T-cell (primary cell): ENCODE measurements at places on chromosomes 6 and 20.
A peak's percentile ranks its signal among the peaks of the same experiment; 100 is the strongest.

GRCh38 chr6:119856136-119856535 is 506.6 kb upstream of the MAN1A1 start:
- H3K27ac ChIP-seq: no peak overlapping the region
- no peaks in the 10 kb centered on the region for H3K36me3 ChIP-seq
- no peaks in the 10 kb centered on the region for H3K4me1 ChIP-seq
- peak overlapping the region; percentile 20 for H3K4me3 ChIP-seq

- H3K4me1 ChIP-seq: no peaks in the 10 kb centered on the region
- H3K36me3 ChIP-seq: no peaks in the 10 kb centered on the region
- no peak overlapping the region for H3K27ac ChIP-seq
- no peak for DNase-seq
- H3K4me3 ChIP-seq: no peak overlapping the region
- H3K27me3 ChIP-seq: no peaks in the 10 kb centered on the region
Observed at GRCh38 chr6:103826209-103826608, 1033.5 kb downstream of the HACE1 start.

- no peaks in the 10 kb centered on the region for H3K4me1 ChIP-seq
- no peaks in the 10 kb centered on the region for H3K36me3 ChIP-seq
- H3K27me3 ChIP-seq: no peaks in the 10 kb centered on the region
- DNase-seq: no peak
Observed at GRCh38 chr6:25463441-25463840, 184.3 kb downstream of the CARMIL1 start.

- DNase-seq: no peak
- H3K4me1 ChIP-seq: peaks cover 6% of the 10 kb centered on the region
- no peak overlapping the region for H3K27ac ChIP-seq
- H3K4me3 ChIP-seq: no peak overlapping the region
- H3K36me3 ChIP-seq: no peaks in the 10 kb centered on the region
- no peaks in the 10 kb centered on the region for H3K27me3 ChIP-seq
Observed at GRCh38 chr6:33613795-33614168, 7.3 kb upstream of the ITPR3 start.

DNA sequence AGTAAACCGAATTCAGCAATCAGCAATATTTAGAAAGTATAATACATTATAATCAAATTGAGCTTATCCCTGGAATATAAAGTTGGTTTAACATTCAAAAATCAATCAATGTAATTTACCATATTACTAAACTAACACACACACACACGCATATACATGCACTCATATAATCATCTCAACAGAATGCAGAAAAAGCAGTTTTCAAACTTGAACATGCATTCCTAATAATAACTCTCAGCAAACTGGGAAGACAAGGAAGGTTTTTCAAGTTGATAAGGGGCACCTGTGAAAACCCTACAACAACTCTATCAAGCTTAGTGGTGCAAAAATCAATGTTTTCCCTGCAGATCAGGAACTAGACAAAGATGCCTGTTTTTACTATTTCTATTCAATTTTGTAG is 4.7 kb downstream of the SIRPB2 start:
- no peak overlapping the region for H3K4me3 ChIP-seq
- peaks cover 4% of the 10 kb centered on the region for H3K4me1 ChIP-seq

DNA sequence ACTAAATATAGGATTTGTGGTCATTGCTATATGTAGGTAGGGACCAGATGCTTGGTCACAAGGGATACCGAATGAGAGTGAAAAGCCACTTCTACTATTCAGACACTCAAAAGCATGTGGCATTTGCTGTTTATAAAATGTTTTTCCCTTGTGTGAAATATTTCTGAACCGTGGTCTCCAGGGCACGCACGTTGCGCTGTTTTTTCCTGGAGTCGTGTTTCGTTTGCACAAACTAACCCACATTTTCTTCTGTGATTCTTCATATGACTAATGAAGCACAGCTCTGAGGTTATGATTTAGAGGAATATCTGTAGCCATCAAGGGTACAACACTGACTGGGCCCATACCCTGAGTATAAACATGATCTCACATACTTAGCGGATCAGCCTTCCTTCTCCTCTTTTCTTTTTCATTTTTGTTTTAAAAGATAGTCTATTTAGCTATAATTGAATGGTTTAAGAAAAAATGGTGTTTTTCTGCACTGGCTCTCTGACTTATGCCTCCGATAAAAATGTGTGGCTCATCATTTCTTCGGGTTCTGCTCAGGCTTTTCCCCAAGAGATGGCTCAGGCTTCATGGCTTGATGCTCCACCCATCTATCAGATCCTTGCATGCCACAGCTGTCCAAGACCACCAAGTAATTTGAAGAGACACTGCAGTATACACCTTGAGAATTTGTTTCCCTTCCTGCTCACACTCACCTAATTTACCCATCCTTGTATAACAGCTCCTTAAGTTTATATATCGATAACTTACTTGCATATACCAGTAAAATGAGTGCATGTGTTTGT is 59.9 kb upstream of the HBS1L start:
- H3K27me3 ChIP-seq: no peaks in the 10 kb centered on the region
- no peak overlapping the region for H3K4me3 ChIP-seq
- DNase-seq: peak; percentile 12
- H3K36me3 ChIP-seq: no peaks in the 10 kb centered on the region

DNA sequence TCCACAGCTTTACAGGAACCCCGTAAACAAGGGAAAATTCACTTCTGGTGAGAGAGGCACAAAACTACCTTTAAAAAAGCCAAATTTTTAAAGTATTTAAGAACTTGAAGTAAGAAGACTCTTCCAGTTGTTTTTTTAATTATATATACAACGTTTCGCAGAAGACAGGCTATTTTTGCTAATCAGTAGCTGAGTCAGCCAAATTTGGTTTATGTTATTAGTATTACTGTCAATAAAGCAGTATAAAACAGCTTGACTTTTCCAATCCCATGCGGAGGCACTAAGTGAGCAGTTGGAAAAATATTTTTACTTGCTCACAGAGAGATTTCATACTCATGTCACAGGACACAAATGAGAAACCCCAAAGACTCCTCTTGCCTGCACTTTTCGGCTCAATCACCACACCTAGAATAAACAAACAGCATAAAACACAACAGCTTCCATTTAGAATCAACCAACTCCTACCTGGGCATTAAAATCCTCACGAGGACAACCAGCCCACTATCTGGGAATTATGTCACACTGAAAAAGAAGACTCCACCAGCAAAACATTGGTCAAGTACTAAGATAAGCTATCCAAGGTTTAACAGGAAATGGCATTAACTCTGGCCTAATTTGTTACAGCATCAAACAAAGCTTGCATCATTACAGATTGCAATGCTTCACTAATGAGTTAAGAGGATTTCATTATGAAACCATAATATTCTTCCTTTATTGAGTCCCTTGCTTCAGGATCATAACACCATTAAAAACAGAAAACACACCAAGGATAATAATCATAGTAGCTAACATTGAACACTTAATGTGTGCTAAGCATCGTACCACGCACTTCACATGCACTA is 26.3 kb downstream of the ELOVL5 start:
- no peaks in the 10 kb centered on the region for H3K36me3 ChIP-seq
- no peak overlapping the region for H3K4me3 ChIP-seq
- H3K27ac ChIP-seq: no peak overlapping the region
- no peaks in the 10 kb centered on the region for H3K27me3 ChIP-seq

GRCh38 chr6:126381498-126381897 is 41.6 kb downstream of the CENPW start:
- no peak for DNase-seq
- H3K4me3 ChIP-seq: no peak overlapping the region
- no peaks in the 10 kb centered on the region for H3K36me3 ChIP-seq
- no peaks in the 10 kb centered on the region for H3K27me3 ChIP-seq

GRCh38 chr6:93785694-93786030 is 366.3 kb upstream of the EPHA7 start:
- H3K27ac ChIP-seq: no peak overlapping the region
- no peaks in the 10 kb centered on the region for H3K36me3 ChIP-seq
- no peaks in the 10 kb centered on the region for H3K4me1 ChIP-seq
- no peaks in the 10 kb centered on the region for H3K27me3 ChIP-seq

GRCh38 chr20:10842116-10842515 is 168.3 kb upstream of the JAG1 start:
- H3K27me3 ChIP-seq: no peaks in the 10 kb centered on the region
- no peak overlapping the region for H3K4me3 ChIP-seq
- no peaks in the 10 kb centered on the region for H3K36me3 ChIP-seq
- H3K4me1 ChIP-seq: no peaks in the 10 kb centered on the region
